ENCODE measurements at places on chromosomes 2 and 18. TPM values are rescaled to one million over a fixed set of nuclear protein-coding genes. Genes with fewer than 3 reads are reported as not detected.

GRCh38 chr2:10225291-10226037, 77.2 kb upstream of the HPCAL1 start:
- DNase-seq = no peak

- DNase-seq = no peak
Observed at GRCh38 chr18:30432349-30432748, 610.2 kb downstream of the DSC3 start.

GRCh38 chr2:102915128-102915527, 153.3 kb downstream of the TMEM182 start:
- no peak for DNase-seq

PGAP1 gene
- 3.6 TPM for total RNA-seq
